ENCODE measurements at places on chromosomes 16 and 17. TPM values are rescaled to one million over a fixed set of nuclear protein-coding genes. Genes with fewer than 3 reads are reported as not detected.

- DNase-seq, result no peak
These were observed 18.7 kb upstream of the ADGRG1 start for GRCh38 chr16:57609541-57610401.

The MYH13 gene
- not detected for total RNA-seq

DNA sequence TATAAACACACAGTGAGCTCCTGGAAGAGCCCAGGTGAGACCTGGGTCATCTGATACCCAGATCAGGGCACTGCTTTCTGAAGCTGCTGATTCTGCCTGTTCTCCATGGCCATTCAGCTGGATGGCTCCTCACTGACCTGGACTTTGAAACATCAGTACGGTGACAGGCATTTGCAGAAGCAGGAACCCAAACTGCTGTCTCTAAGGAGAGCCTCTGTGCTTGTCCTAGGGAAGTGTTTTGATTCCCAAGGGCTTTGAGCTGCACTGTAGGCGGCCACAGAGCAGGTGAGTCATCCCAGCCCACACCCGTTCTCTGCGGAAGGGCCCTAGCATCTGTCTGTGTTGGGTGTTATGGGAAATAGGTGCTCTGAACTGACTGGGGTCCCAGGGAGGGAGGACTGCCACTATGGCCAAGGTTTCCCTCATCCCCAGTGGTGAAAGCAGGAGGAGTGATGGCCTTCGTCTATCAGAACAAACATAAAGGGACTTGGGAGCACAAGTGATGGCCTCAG, 60.7 kb upstream of the ADCY9 start:
- DNase-seq, result no peak

The PLCD3 gene
- 21.6 TPM for total RNA-seq

GRCh38 chr17:59530531-59530930, 34.9 kb upstream of the DHX40 start:
- no peak for DNase-seq

The HSDL1 gene
- 7.9 TPM for total RNA-seq

- no peak for DNase-seq
These were observed 5.8 kb downstream of the ZG16B start for GRCh38 chr16:2835638-2836493.

The KRTAP1-1 gene
- not detected for total RNA-seq

DNA sequence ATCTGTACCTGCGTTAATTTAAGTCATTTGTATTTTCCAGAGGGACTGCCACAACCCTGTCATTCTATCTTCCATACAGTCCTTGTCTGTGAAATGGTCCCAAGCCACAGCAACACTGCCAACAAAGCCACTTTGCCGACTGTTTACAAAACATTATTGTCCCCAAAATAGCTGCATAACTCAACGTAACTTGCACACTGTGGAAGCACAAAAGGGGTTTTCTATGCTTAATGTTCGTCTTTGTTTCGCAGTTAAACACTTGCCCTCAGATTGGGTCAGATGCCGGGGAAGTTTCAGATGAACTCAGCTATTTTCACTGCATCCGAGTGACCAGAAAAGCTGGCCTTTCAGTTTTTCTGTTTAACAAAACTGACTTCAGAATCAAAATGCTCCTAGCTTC, 4.6 kb downstream of the SEC14L5 start:
- DNase-seq, result no peak

The AOC2 gene
- total RNA-seq, result 2.1 TPM

DNA sequence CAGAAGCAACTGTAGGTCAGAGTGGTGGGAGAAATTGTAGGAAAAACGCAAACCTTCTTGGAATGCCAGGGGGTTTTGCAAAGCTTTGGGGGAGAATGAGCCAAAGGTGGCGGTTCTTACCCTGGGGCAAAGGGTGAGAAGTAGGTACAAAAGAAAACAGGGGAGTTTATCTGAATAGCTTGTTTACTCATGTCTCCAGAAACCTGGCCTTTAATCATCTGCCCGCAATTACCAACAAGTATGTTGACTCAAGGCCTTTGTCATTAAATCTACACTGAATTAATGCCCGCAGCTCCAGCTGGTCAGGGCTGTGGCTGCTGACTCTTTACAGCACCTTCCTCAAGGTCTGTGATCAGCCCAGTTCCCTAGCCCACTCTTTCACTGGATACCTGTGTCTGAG, 320.1 kb downstream of the CBLN1 start:
- no peak for DNase-seq

GRCh38 chr17:2181206-2181896, 122.2 kb downstream of the SMG6 start:
- no peak for DNase-seq

GRCh38 chr16:68800257-68800875, 43.0 kb upstream of the TANGO6 start:
- no peak for DNase-seq

DNA sequence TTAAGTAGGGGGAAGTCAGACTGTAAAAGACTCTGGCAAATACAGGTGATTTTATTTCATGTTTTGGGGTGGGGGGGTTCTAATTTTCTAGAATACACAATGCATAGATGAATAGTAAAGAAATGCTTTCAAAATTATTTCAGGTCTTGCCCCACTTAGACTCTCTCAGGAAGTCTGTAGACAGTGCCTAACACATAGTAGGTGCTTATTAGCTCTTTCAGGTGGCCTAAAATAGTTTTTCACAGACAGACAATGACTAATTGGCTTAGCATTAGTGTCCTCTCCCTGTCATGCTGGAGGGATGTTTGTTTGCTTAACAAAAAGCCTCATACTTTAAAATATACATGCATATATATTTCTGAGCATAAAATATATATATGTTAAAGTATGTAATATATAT, 366.0 kb downstream of the SOX9 start:
- no peak for DNase-seq

The APOH gene
- total RNA-seq, result not detected

GRCh38 chr17:49913226-49914095, 55.5 kb upstream of the DLX4 start:
- DNase-seq, result no peak

DNA sequence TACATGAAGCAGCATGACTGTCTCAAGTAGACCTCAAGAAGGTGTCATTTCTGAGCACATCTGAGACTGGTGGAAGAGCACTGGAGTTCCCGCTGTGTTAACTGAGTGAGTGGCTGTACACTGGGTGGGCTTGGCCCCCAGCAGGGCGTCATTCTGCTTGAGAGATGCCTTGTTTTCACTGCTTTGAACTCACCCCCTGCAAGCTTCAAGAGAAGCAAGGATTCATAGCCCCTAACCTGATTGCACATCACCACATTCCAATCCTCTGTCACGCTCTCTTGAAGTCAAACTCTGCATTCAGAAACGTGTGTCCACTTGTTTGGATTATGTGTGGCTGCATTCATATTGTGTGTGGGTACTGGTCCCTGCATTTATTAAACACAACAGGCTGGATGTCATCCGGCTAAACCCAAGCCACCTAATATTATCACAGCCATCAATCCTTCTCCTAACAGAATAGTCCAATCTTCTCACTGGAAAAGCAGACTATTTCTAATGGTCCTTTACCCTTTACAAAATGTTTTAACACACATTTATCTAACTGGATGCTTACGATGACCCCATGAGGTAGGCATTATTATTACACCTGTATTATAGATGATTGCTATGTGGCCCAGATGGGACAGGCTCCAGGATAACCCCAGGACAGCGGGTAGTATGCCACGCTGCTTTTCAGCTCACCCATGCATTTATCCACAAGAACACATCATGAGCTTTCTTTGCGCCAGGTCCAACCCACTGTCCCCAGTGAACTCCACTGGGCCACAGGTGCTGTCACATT, 76.3 kb downstream of the USP31 start:
- DNase-seq, result no peak

The NGFR gene
- 6.4 TPM for total RNA-seq

- DNase-seq, result no peak
These were observed 18.8 kb downstream of the LLGL2 start for GRCh38 chr17:75544250-75544649.

- no peak for DNase-seq
These were observed 132.6 kb downstream of the SNX11 start for GRCh38 chr17:48240122-48240521.

The TNS4 gene
- 81.4 TPM for total RNA-seq

DNA sequence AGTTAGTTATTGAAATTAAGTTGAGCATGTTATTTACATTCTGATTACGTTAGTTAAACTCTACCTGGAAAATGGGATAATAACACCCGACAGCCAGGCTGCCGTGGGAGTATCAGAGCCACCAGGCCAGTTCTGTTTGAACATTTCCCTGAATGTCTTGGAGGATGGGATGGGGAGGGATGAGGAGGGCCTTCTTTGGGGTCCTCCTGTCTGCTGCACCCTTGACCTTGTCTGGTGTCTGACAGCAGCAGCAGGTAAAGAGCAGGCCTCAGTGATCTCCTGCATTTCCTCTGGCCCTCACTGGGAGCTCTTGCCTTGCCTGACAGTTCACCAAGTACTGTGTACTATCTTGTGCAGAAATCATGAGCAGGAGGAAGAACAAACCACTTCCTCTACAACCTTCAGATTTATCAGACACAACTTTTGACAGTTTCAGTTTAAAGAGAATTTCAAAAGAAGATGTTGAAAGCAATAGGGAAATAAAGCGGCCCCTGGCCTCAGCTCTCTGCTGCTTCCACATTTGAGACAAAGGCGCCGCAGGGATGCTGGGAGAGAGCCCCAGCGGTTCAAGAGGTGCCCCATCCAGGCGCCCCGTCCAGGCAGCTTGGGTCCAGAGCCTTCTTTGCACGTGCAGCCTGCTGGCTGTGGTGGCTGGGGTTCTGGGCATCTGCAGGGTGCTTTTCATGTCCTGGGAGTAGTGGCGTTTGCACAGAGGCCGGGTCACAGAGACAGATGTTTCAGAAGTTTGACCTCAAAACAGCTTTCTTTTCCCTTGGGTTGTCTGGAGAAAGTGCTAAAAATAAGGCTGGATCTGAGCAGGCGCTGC, 25.3 kb downstream of the CMIP start:
- no peak for DNase-seq

Measured in esophagus squamous epithelium (tissue), 5 donors.